Activated gamma-delta T cell treated with Interleukin-2 at 50 U/mL for 16 hours (primary cell): ENCODE measurements at places on chromosomes 5 and 9.

GRCh38 chr5:77958642-77959330 lies 182.6 kb upstream of the TBCA start:
- DNase-seq: no peak

- DNase-seq: no peak
Observed at GRCh38 chr5:85320495-85320894, 935.8 kb upstream of the EDIL3 start.

DNA sequence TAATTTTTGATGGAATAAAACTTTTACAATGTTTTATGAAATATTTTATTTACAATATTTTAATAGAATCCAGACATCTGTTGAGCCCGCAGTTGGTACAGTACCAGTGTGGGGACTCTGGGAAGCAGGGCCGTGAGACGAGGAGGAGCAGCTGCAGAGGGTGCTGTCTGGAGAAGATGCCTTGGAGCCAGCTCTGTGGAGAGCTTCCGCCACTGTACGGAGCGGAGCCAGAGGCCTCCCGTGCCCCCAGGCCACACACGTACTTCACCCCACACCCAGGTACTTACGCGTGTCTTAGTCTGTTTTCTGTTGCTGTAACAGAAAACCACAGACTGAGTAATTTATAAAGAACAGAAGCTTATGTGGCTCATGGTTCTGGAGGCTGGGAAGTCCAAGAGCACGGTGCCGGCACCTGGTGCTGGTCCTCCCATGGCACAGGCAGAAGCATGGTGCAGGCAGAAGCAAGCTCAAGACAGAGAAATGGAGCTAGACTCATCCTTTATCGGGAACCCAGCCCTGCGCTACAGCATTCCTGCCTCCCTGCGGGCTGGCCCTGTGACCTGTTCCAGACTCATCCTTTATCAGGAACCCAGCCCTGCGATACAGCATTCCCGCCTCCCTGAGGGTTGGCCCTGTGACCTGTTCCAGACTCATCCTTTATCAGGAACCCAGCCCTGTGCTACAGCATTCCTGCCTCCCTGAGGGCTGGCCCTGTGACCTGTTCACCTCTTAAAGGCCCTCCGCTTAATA lies 23.3 kb downstream of the CEP72 start:
- DNase-seq: no peak

- DNase-seq: no peak
Observed at GRCh38 chr9:101727612-101728524, 10.6 kb downstream of the GRIN3A start.

- DNase-seq: no peak
Observed at GRCh38 chr5:152634586-152634985, 229.5 kb upstream of the NMUR2 start.

DNA sequence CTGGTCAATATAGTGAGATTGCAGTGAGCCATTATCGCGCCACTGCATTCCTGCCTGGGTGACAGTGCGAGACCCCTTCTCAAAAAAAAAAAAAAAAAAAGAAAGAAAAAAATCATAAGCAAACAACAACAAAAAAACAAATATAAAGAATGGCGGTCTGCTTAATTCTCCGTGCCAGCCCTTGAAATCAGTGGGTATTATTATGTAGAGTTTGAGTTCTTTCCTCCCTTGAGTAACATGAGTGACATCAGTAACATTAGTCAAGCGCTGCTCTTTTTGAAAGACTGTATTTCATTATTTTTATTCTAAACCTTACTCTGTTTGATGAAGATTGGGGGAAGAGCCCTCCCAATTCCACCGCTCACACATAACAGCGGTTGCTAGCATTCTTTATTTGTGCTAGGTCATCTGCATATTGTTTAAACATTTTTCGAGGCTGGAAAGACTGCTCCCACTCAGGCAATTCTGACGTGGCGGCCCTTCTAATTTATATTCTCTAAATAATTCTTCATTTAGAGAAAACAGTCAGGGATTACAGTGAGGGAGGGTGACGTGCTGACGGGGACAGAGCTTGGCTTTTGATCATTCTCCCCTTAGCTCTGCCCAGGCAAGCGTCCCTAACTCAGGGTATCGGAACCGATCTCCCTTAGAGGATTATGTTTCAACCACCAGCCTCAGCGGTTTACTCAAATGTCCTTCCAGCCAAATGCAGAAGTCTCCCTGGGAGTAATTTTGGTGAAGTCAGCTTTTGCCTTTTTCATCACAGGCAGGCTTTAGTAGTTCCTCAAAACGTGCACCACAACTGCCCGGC lies 860 bp upstream of the MARCHF6 start:
- no peak for DNase-seq

- no peak for DNase-seq
Observed at GRCh38 chr5:149995385-149996204, 4.9 kb downstream of the TIGD6 start.

GRCh38 chr5:26310415-26310814 lies 728.0 kb downstream of the CDH9 start:
- DNase-seq: no peak

- DNase-seq: no peak
Observed at GRCh38 chr9:131194762-131195161, 69.4 kb downstream of the NUP214 start.

- DNase-seq: no peak
Observed at GRCh38 chr9:127225801-127226625, 38.6 kb upstream of the GARNL3 start.

DNA sequence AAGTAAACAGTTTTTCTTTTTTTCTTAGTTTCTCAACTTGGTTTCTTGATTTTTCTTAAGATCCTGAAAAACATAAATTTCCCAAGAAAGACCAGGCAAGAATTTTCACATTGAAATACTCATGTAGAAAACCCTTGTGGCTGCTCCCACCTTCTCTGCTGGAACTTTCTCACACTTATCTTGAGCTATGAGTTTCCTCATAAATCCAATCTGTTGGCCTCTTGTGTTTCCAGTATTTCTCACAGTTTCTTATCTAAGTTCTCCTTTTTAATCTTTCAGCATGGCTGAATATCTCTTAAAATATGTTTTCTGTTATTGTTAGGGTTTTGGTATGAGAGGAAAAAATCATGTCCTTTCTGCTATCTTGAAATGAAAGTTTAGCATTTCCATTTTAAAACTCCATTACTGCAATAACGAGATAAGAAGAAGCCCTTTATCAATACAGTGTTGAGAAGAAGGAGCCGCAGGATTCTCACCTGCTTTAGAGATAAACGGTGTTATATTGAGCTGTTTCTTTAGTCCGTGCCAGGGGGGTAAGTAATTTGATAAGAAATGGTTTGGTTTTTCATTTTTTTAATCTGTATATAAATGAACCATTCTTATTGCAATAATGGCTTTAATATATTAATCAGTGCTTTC lies 89.3 kb downstream of the ALDH1A1 start:
- no peak for DNase-seq

DNA sequence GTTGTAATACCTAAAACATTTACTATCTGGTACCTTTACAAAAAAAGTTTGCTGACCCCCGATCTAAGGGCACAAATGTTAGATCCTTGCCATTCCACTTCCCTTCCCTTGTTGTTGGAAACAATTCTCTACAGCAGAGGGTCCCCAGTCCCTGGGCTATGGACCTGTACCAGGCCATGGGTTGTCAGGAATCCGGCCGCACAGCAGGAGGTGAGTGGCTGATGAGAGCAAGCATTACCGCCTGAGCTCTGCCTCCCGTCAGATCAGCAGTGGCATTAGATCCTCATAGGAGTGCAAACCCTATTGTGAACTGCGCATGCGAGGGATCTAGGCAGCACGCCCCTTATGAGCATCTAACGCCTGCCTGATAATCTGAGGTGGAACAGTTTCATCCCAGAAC lies 248.5 kb downstream of the AP3B1 start:
- no peak for DNase-seq

- no peak for DNase-seq
Observed at GRCh38 chr5:61866930-61867329, 439.1 kb upstream of the KIF2A start.

DNA sequence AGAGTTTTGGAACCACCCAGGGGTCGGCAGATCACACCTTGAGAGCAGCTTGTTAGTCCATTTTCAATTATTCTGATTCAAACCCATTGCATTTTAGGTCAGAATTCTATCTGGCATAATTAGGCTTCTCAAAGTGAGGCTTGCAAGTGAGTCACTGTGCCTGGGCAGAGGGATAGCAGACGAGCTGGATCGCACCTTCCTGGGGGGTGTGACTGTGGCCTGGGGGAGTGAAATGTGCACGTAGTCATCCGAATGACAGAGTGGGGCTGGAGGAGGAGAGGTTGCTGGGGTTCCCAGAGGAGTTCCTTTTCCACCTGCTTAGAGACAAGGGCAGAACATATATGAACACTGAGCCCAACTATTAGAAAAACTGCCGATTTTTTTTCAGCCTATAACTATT lies 31.7 kb downstream of the SPACA9 start:
- no peak for DNase-seq

DNA sequence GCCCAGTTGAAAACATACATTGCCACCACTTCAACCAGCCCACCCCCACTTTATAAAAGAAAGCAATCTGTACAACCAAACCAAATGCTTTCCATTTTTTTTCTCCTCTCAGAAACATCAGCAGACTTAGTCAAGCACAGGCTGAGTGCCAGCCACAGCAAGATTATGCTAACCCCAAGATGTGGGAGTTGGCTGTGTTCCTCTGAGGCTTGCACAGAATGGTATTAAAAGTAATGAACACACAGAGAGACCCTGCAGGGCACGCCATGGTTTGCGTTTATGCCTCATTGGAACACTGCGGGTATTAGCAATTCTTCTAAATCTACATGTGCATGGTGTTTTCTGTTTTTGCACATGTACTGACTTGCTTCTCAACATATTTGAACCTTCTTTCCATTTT lies 419.9 kb upstream of the GRAMD2B start:
- DNase-seq: no peak

DNA sequence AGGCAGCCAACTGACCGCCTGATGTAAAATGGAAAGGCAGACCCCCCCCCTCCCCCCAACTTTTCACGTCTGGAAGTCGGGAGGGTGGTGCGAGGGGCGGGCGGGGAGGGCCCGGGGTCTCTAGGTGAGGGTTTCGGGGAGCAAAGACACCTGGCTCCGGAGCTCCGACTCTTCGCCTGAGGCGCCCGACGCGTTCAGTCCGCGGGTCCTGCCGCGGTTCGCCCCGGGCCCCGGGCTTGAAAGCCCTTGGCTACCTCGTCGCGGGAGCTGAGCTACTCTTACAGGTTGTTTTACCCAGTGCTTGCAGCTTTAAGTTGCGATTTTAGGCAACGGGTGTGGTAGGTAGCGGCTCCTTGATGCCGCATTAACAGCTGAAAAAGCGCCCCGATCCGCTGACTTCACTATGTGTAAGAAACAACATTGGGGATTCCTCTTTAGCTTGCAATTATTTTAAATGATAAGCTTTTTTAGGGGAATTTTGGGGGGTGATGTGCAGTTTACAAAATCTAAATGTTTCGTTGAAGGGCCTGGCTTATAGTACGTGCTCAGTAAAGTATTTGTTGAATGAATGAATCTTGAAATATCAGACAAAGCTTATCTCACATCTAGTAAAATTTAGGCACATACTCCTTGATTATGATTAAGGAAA lies 722 bp downstream of the CDC42SE2 start:
- DNase-seq: peak; percentile 34

GRCh38 chr9:109918339-109919163 lies 138.6 kb downstream of the PALM2AKAP2 start:
- no peak for DNase-seq

DNA sequence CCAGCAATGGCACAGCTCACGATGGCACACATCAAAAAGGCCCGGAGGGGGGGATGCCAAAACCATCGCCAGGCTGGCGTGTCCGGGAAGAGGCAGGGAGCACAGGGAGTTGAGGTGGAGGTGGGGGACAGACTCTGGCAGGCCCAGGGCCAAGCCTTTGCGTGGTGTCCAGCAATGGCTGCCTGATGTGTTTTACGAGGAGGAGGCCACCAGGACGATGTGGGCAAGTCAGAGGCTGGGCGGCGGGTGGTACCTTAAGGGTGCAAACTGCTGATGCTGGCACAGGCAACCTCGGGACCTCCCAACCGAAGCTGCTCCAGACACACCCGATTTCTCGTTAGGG lies 4.7 kb downstream of the VAV2 start:
- DNase-seq: no peak

DNA sequence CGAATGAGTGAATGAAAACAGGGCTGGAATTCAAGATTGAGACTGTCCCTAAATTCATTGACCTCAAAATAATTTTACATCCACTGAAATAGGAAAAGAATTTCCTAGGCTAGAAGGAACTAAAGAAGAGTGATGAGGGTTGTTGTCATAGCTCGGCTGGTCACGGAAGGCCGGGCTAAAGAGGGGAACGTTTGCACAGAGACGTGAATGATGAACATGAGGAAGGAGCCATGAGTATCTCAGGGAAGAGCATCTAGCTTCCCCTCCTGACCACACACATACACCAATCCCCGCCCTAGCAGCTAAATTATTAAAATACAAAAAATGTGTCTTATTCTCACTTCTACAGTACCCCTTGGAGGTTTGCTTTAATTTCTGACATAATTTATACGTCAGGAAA lies 124.4 kb upstream of the ABCA1 start:
- no peak for DNase-seq

GRCh38 chr5:106152569-106152968 lies 1518.2 kb downstream of the EFNA5 start:
- DNase-seq: no peak

DNA sequence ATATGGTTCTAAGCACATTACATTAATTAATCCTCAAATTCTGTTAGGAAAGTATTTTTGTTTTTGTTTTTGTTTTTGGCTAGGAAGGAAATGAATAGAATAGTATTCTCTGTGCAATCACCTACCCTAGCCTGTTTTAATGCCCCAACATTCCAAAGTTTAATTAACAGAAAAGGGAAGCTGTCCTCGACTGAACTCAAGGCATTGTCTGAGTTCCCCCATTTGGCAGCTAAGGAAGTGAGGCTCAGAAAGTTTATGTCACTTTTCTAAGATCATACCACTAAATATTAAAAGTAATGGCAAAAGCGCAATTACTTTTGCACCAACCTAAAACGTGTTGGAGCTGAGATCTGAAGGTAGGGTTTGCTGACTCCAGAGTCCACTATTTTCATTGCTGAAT lies 59.8 kb downstream of the FGF1 start:
- DNase-seq: no peak

DNA sequence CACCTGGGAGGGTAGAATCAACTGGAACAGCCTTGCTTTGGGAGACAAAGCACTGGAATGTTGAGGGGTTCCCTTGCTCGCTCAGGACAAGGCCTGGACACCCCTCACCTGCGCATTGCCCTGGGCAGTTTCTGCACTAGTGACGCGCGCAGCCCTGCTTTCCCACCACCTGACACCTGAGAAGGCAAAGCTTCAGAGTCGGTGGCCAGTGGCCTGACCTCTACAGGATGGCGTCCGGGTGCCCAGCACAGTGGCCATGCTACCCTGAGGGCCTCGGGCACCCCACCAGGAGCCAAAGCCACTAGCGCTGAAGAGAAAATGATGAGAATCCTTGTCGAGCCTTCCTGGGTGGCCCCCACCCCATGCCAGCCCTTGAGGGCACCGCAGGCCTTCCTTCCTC lies 161.3 kb downstream of the OLFM1 start:
- DNase-seq: no peak

DNA sequence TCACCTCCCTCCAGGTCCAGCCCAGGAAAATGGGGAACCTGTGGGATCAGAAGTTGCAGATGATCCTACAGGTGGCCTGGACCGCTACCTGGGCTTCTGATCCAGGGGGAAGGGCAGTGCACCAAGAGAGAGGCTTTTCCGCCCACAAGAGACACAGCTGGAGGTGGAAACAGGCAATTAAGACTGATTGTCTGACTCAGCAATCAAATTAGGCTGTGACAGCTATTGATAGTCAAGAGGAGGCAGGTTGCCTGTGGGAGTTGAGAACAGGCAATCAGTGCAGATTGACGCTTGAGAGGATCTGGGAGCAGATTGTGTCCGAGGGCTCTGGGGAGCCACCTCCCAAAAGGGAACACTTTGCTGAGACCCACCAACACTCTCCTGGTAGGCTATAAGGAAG lies 71.1 kb upstream of the SLC44A1 start:
- DNase-seq: no peak
